ENCODE measurements at places on chromosomes 3 and 15.
A peak's percentile ranks its signal among the peaks of the same experiment; 100 is the strongest.

GRCh38 chr3:102189541-102189940 lies 245.3 kb upstream of the ZPLD1 start:
- DNase-seq = no peak

DNA sequence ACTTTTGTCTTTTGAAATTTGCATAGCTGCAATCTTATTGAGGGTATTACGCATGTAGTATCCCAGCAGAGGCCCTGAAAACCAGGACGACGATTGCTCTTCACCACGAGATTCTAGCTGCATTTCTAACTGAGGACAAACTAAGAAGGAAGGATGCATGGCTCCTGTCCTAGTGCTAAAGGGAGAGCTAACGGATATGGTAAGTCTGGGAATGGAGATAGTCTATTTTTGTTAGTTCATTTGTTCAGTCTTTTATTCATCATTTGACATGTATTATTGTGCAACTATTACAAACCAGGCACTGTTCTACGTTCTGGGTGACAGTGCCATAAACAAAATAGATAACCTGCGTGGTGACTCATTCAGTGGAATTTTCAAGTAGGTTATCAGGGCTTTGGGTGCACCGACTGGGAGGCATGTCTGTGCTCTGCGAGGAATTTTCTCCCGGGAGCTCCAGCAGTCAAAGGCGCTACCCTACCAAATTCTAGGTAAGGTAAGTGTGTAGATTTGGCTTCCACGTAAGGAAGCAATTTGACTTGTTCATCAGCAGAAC lies 51.9 kb upstream of the ETV5 start:
- DNase-seq = no peak

DNA sequence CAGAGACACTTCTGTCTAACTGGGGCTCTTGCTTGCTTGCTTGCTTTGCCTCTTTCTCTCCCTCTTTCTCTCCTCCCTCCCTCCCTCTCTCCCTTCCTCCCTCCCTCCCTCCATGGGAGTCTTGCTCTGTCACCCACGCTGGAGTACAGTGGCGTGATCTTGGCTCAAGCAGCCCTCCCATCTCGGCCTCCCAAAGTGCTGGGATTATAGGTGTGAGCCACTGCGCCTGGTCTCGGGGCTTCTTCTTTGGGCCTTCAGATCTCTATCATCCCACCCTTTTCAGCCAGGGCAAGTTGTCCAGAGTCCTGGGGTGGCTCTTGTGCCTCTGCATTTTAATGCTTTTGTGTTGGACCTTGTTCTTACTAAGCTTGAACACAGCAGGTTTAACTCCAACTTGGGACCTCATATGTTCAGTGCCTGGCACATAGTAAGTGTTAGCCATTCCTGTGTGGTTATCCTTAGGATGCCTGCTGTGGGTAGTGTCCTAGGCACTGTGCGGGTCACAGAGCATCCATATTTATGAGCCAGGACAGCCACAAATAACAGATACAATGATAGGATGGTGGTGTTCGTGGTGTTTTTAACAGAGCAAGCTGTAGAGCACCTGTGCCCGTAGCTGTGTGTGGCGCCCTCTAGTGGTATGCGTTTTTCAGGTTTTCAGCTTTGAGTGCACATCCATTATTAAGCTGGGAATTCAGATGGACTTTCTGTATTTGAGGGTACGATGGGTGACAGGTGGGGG lies 75.1 kb downstream of the CCK start:
- DNase-seq = peak; percentile 55

DNA sequence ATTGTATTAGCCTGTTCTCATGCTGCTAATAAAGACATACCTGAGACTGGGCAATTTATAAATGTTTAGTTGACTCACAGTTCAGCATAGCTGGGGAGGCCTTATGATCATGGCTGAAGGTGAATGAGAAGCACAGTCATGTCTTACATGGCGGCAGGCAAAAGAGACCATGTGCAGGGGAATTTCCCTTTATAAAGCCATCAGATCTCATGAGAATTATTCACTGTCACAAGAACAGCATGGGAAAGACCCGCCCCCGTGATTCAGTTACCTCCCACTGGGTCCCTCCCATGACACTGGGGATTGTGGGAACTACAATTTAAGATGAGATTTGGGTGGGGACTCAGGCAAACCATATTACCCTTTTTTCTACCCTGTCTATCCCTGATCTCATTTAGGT lies 51.5 kb upstream of the MYZAP start:
- DNase-seq = no peak

GRCh38 chr3:110925798-110926197 lies 145.8 kb upstream of the NECTIN3 start:
- no peak for DNase-seq

DNA sequence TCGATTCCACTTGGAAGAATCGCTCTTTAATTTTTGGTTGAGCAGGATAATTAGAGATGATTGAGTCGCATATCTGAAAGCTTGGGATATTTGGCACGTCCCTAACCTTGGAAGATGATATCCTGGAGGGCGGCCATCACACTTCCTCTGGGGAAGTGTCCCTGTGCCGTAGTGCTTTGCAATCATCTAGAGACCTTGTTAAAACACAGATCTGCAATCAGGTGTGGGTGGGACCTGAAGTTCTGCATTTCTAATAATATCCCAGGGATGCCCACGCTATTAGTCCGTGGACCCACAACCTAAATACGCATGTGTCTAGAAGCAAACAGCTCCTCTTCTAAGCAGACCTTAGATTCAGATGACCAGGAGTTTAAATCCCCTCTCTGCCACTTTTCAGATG lies 20.5 kb downstream of the MYO1E start:
- no peak for DNase-seq

- DNase-seq = no peak
These were observed 11.9 kb downstream of the ZNF660 start for GRCh38 chr3:44596621-44597020.

- DNase-seq = peak; percentile 71
These were observed 217.6 kb downstream of the ARRDC4 start for GRCh38 chr15:98177966-98178592.

- DNase-seq = no peak
These were observed at the start of gene PLCB2 for GRCh38 chr15:40307421-40308211. Gene PLCB2, minus strand, starts transcription at chr15:40307935. Its CDS starts 263 bp downstream, at chr15:40307672.

- DNase-seq = no peak
These were observed 6.8 kb downstream of the ARPP21 start for GRCh38 chr3:35646081-35646480.

GRCh38 chr15:39651881-39652280 lies 71.0 kb downstream of the THBS1 start:
- DNase-seq = no peak

DNA sequence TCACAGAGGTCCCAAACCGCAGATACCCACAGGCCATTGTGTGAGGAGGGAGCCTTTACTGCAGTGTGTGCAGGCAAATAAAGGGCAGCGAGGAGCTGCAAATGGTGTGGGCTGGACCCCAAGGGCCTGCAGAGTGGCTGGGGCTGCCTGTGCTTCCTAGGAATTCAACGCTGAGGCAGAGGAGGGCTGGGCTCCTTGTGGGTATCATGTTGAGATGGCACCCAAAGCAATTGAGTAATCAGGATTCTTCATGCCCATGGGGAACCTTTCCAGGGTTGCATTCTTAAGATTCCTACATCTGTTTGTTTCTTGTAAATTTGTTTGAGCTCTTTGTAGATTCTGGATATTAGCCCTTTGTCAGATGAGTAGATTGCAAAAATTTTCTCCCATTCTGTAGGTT lies 85.4 kb upstream of the LIPC start:
- DNase-seq = no peak

- DNase-seq = no peak
These were observed 6.2 kb downstream of the ETV5 start for GRCh38 chr3:186102687-186103086.

DNA sequence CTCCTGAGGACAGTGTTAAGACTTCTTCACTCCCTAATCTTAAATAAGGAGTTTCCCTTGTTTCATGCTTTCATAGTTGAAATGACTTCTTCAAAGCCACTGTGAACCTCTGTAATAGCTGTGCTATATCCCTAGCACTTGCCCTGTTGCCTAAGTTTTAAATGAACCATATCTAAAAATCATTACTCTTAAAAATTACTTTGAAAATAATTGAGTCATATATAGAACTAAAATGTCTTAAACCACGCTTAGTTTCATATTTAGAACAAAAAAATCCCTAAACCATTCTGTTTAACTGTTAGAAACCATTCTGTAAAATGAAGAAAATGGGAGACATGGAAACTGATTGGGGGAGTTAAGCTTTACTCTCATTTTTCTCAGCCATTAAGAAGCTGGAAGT lies 29.8 kb downstream of the DNAJC19 start:
- no peak for DNase-seq

GRCh38 chr3:187286467-187287059 lies 5.0 kb downstream of the MASP1 start:
- DNase-seq = no peak

DNA sequence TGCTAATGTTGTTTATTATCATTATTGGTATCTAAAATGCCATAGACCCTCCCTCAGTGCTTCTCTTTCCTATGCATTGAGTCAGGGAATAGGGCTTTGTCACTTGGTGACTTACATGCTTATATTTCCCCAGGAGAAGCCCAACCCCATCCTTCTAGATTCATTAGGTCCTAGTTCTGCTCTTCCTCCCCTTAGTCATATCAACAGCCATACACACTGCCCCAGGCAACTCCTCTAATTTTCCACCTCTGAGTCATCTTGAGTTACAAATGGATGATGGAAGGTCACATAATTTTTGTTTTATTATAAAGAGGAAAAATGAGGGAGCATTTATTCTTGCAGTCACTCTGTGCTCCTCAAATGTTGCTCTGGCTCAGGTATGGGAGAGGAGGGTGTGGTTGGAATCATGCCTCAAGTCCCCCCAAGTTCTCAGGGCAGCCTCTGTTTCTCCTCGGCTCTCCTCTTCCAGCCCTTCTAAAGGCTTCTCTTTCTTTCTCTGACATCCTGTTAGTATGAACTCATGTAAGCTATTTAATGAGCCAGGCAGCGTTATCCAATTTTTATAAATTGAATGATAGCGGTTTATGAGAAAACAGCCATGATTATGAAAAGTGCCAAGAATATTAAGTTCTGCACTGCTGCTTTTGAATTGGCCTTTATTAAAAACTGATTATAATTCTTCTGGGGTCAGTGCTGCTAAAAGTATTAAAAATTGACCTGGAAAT lies 45.6 kb upstream of the FSTL1 start:
- peak; percentile 31 for DNase-seq

GRCh38 chr3:186630950-186631641 lies 9.1 kb upstream of the FETUB start:
- DNase-seq = no peak

DNA sequence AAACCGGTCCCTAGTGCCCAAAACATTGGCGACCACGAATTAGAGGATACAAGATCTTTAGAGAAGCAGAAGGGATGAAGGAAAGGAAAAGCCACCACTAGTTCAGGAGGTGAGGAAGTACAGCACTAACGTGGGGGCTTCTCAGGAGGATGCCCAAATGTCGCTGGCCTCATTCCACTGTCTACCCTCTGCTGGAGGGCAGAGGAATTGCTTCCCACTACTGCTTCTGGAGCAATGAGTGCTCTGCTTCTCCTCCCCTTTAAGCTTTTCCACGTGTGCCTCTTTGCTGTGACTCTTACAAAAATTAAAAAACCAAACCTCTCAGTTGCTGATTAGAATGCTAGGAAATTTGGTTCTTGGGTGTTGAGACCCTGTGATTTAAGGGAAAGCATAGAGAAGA lies 281.3 kb downstream of the CLSTN2 start:
- DNase-seq = no peak

DNA sequence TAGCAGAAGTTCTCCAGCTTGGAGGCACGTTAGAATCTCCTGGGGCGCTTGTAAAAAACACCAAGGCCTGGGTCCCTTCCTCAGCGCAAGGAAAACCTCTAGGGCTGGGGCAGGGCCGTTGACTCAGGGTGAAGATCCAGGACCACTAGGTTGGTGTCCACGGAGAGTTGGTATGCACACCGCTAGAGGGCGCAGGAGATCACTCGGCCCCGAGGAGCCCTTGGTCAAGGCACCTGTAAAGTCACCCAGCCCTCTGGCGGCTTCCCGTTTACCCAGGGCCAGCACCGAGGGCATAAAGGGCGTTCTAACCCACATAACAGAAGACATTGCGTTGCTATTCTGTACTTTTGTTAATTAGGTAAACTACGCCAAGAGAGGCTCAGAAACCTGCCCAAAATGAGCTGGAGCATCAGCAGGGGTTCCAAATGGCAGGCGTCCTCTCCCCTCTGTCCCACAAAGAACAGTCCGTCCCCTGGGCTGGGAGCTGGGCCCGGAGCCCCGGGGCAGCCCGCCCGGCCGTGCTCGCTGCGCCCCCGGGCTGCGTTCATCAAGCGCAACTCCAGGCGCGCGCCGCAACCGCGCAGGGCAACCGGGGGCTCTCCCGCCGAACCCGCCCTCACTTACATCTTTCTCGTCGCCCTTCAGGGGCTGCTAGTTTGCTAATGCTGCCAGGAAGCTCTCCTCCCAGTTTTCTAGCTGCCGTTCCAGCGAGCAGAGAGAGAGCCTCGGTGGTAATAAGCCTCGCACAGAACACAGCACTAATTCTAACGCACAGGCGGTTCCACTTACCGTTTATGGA lies 332.1 kb downstream of the ARRDC4 start:
- peak; percentile 58 for DNase-seq

- no peak for DNase-seq
These were observed 4.5 kb upstream of the CACNA1D start for GRCh38 chr3:53489787-53490458.

- DNase-seq = no peak
These were observed 120.1 kb upstream of the NMNAT3 start for GRCh38 chr3:139797724-139798343.

DNA sequence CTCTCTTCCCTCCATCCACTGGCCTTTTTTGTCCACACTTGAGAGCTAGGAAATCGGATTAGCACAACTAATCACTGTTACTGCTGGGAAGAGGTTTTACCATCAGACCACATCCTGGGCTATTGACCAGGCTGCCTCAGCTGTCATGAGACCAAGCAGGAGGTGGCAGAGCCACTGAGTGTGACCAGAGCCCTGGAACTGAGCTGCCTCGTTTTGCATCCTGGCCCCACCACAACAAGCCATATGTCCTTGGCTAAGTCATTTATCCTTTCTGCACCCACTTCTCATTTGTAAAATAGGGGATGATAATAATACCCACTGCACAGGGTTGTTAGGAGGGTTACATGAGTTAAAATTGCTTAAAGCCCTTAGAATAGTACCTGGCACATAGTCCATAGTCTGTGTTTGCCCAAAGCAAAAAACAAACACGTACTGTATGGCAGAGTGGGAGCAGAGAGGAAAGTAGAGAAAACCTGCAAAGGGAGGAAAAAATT lies 34.1 kb downstream of the TMEM158 start:
- no peak for DNase-seq

GRCh38 chr3:141330718-141331376 lies 37.5 kb upstream of the ZBTB38 start:
- no peak for DNase-seq

GRCh38 chr3:60932170-60932569 lies 319.1 kb downstream of the FHIT start:
- DNase-seq = no peak

GRCh38 chr3:144237351-144237750 lies 265.7 kb downstream of the DIPK2A start:
- no peak for DNase-seq

- no peak for DNase-seq
These were observed 1.7 kb downstream of the ARL13B start for GRCh38 chr3:93981649-93982048.

GRCh38 chr15:70083946-70084345 lies 13.8 kb downstream of the TLE3 start:
- DNase-seq = no peak

- DNase-seq = no peak
These were observed 36.0 kb upstream of the ZNF445 start for GRCh38 chr3:44513513-44513912.
